ENCODE measurements at places on chromosomes 7 and 10.
A peak's percentile ranks its signal among the peaks of the same experiment; 100 is the strongest.

- DNase-seq: no peak
Measured at GRCh38 chr10:5365928-5366327, 1.2 kb downstream of the UCN3 start.

GRCh38 chr7:77788327-77788902 is 9.8 kb downstream of the TMEM60 start:
- no peak for DNase-seq

DNA sequence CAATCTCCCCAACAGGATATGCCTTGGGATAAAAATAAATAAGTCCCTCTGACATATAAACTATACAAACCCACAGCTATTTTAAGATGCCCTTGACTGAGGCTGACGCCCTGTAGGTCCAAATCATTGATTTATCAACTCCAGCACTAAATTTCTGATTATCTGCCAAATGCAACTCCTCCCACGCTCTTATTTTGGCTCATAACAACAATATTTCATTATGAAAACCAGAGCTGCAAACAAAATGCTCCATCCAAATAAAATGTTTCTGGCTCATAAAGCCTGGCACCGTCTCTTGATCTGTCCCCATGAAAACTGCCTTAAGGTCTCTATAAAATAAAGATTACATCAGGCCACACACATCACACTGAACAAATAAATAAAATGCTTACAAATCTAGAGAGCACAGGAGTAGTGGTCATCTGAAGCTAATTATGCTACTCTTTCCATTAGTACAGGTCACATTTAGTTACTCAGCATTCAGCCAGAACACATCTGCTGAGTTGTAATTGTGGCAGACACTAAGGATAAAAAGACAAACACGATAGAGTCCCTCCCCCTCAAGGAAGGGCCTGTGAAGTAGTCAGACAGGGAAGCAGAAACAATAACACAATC is 28.8 kb downstream of the CACUL1 start:
- DNase-seq: no peak

DNA sequence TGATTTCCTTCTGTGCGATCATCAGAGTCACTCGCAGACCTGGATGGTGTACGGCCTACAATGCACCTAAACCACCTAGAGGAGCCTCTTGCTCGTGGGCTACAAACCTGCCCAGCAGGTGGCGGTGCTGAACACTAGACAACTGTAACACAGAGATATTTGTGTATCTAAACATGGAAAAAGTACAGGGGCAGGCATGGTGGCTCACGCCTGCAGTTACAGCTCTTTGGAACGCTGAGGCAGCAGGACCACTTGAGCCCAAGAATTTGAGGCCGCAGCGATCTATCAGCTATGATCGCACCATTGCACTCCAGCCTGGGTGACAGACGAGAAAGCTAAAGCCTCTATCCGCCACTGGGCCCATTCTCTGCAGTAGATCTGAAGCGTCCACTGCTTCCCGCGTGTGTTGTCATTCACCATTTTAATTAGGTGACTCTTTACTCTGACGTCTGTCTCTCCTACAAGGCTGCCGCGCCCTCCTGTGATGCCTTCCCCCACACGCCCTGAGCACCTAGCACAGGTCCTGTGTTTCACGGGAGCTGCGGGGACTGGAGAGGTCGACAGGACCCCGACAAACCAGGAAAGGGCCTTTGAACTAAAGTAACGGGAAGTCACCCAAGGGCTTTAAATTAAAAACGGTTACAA is 774 bp downstream of the TUBGCP2 start:
- DNase-seq: peak; percentile 66

- DNase-seq: no peak
Measured at GRCh38 chr7:94222516-94222915, 172.2 kb upstream of the COL1A2 start.

DNA sequence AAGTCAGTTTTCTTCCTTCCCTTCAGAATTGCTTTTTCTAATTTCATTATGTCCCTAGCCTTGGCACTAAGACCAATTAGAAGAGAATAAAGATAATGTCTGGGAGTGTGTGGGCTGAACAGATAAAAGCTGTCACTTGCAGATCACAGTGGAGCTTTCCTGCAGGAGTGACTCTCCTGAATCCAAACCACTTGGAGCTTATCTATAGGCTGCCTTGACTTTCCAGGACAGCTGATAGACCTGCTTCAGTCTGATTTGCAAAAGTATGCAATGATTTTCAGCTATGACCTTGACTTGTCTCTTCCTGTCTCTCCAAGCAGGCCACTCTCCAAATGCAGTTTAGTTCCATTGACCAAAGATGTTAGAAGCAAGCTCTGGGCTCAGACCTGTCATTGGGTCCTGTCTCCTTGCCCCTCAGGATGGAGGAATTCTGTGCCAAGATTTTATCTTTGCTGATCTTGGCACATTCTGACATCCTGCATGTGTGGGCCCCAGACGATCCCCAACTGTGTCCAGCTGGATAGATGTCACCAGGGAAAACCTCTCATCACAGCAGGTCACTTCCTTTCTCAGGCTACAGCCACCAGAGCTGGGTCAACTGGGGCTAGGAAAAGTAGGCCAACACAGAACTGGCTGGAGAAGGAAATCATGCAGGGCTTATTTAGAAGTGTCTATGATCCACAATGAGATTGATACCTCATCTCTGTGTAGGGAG is 120.9 kb upstream of the ZNF438 start:
- no peak for DNase-seq

DNA sequence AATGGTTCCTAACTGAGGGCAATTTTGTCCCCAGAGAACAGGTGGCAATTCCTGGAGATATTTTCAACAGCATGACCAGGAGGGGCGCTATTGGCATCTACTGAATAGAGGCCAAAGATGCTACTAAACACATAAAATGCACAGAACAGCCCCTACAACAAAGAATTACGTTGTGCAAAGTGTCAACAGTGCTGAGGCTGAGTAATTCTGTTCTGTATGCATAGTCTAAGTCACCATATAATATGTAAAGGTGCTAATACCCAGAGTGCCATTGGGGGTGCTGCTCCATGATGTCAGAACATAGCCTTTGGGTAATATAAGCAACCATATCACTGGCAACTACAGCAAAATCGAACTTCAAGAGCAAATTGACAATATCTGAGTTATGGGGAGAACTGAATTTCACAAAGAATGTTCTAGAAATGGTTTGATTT is 213.3 kb upstream of the PHYHIPL start:
- no peak for DNase-seq

- DNase-seq: no peak
Measured at GRCh38 chr7:149237502-149237901, 1.9 kb upstream of the ZNF212 start.

- no peak for DNase-seq
Measured at GRCh38 chr10:101611096-101611905, 23.2 kb downstream of the DPCD start.

DNA sequence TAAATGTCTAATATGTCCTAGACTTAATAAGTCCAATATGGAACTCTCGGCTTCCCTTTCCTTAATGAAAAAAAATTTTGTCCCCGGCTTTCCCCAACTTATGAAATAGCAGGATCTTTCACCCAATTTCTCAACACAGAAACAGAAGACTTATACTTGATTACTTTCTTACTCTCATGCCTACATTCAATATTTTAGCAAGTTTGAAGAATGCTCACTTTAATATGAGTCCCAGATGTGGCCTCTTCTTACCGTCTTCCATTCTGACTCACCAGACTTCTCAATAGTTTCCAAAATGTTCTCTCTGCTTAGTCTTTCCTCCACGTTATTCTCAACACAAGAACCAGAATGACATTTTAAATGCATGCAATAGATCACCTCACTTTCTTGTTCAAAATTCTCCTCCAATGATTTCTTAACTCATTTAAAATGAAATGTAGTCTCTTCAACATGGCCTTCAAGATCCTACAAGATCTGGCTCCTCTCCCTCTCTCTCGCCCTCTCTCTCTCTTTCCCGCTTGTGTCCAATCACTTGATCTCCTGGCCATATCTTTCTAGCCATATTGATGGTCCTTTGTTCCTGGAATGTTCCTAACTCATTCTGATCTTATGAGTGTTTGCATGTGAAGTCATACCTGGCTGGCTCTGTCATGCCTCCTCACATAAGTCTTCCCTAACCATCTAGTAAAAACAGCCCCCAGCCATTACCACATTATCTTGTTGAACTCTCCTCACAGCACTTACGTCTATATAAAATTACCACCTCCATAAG is 119.7 kb upstream of the FAM3C start:
- no peak for DNase-seq

- DNase-seq: no peak
Measured at GRCh38 chr10:91349381-91349780, 60.8 kb upstream of the HECTD2 start.

GRCh38 chr7:13641714-13642113 is 347.8 kb downstream of the ETV1 start:
- DNase-seq: no peak

DNA sequence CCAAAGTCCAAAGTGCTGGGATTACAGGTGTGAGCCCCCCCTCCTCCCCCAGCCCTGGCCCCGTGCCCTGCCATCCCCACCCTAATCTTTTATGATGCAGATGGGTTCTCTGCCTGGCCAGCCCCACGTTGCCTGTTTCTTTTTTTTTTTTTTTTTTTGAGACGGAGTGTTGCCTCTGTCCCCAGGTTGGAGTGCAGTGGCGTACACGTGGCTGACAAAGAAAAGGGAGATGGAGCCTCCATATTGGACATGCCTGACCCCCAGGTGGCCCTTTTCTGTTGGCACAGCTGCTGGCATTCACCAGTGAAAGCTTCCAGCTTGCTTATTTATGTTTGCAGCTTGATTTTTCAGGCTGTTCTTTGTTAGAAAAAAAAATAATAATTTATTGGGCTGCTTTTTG is 235.3 kb downstream of the CCDC3 start:
- DNase-seq: no peak

DNA sequence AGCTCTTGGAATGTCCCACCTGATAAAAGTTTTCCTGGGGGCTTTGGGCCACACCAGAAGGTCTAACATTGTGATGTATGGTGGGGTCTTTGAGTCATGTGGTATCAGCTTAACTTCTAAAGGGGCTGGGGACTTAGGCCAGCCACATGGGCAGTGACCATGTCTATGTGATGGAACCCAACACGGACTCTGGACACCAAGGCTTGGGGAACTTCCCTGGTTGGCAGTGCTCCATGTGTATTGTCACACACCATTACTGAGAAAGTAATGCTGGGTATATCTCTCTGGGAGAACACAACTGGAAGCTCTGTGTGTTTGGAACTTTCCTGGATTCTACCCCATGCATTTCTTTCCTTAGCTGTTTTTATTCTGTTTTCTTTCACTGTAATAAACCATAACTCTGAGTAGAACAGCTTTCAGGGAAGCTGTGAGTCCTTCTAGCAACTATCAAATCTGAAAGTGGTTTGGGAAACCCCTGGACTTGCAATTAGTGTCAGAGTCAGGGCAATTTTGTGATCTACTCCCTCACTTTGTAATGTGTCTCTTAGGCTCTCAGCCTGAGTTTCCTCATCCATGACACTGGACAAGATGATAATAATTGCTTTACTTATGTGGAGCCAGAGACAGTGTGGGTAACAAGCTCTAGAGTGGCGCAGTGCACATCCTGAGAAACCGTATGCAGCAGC is 28.4 kb upstream of the AGK start:
- DNase-seq: no peak

DNA sequence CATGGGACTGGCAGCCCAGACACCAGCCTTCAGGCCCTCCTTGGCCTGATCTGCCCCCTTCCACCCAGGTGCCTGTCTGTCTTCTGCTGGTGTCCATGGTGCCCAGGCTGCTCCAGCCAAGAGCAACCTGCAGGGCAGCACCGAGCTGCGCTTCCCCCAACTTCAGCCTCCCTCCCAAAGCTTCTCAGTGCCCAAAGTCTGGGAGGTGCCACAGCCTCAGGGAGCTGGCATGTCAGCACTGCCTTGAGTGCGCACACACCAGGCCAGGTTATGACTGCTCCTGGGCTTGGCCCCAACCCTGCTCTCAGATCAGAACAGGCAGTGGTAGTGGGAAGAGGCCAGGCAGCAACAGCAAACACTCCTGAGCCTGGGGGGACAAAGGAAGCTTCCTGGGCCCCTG is 304.6 kb upstream of the NRG3 start:
- no peak for DNase-seq

GRCh38 chr10:133318494-133319127 is 9.9 kb downstream of the ZNF511 start:
- no peak for DNase-seq

- DNase-seq: no peak
Measured at GRCh38 chr7:20346577-20346976, 15.9 kb downstream of the ITGB8 start.

DNA sequence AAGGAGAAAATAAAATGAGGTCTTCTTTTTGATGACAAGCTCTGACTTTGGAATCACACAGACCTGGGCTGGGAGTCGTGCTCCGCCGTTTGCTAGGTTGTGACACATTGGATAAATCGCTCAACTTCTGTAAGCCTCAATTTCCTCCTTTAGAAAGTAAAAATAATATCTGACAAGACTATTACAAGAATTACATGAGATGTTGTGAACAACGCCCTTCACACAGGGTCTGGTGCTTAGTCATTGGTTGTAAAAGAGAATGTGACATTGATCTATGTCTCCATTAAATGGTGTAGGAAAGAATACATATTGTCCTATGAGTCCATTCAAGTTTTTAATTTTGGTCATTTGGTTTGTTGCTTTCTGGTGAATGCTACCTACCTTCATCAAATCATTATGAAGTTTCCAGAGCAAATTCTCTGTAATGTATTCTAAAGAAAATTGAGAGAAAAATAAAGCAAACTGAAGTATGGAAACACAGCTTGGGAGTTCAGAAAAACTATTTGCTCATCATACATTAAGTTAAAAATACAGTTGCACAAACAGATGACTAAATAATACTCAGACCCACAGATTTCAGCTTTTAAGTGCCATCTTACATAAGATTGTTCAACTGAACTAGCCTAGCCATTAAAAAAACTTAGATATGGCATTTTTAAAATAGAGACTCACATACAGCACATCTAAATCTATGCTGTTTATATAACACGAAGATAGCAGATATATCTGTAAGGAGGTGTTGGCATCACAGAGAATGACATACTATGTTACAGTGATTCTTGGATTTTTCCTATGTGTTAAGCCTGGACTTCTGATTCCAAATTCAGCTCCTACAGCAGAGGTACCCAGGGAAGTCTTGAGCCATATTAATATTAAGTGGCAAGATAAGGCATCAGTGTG is 12.3 kb upstream of the ADRB1 start:
- DNase-seq: no peak
